ENCODE measurements at places on chromosomes 5 and 9. TPM values are rescaled to one million over a fixed set of nuclear protein-coding genes. Genes with fewer than 3 reads are reported as not detected.

DNA sequence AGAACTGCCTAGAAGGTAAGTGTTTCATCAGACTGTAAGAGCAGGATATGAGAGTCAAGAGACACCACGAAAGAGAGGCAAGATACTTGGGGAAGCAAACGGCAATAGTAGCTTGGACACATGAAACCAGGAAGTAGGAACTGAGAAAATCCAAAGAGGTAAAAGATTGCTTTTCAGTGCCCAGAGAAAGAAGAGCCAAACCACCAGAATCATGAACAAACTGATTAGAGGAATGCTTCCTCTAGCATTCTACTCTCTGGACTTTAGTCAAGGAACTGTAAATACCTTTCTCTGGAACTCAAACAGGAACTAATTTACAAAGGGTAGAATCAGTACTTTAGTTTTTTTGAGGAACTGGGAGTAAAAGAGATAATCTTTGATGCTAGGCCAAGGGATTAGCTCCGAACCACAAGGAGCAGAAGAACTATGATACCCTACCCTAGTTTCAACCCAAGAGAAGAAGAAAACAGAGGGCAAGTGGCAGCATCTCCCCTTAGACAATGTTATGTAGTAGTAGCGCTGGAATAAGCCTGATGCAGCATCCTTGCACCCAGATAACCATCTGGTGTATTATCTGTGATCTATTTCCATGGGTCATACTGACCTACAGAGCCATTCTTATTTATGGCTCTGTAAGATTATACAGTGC, 41.3 kb downstream of the EFCAB9 start:
- DNase-seq: no peak

GRCh38 chr9:97386733-97387503, 25.0 kb upstream of the TDRD7 start:
- peak; percentile 64 for DNase-seq

GRCh38 chr9:129765764-129766317, 13.0 kb upstream of the PTGES start:
- no peak for DNase-seq

DNA sequence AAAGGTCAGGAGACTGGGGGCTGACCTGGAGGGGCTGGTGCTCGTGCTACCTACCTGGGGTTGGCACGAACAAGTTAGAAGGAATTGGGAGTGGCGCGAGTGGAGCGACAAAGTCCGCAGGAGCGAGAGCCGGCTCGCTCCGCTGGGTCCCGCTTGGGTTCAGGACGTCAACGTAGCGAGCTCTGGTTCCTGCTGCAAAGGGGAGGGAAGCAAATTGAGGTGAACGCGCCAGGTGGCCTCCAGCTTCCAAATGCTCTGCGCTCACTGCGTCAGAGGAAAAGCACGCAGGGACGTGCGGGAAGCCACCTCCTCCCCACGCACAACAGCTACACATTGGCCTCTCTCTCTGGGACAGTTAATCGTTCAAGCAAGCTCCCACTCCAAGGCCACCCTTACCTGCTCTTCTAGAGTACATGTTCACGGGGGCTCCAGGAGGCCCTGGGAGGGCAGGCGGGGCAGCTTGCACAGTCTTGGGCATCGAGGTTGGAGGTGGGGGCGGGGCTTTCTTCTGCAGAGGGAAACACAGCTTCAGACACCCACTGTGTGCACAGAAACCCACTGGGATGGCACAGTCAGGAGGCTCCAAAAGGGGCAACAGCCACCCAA, 7.6 kb upstream of the INPP5E start:
- DNase-seq: no peak

- no peak for DNase-seq
These were observed 230.5 kb upstream of the IZUMO3 start for GRCh38 chr9:24776226-24776625.

- DNase-seq: peak; percentile 20
These were observed 28.0 kb downstream of the TEX10 start for GRCh38 chr9:100324594-100325200.

GRCh38 chr5:167020418-167020817, 1271.0 kb upstream of the WWC1 start:
- DNase-seq: no peak

DNA sequence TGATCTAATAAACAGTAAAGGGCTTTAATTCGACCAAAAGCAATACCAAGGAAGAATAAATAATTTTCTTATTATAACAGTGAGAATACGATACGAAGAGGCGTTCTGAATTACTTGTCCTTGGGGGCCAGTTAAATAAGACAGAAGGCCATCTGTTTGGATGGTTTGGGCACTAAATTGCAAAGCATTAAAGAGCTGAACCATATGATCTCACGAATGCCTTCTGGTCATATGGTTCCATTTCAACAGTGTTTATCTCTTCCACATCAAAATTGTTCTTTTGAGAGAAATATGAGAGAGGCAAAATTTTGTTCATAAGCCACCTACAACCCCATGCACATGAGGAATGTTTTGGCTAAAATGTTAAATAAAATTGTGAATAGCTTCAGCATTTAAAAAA, 605.4 kb downstream of the PTPRD start:
- DNase-seq: no peak

- DNase-seq: no peak
These were observed 11.4 kb downstream of the LRRC8A start for GRCh38 chr9:128893354-128893753.

GRCh38 chr5:142866563-142867275, 96.5 kb downstream of the ARHGAP26 start:
- peak; percentile 54 for DNase-seq

DNA sequence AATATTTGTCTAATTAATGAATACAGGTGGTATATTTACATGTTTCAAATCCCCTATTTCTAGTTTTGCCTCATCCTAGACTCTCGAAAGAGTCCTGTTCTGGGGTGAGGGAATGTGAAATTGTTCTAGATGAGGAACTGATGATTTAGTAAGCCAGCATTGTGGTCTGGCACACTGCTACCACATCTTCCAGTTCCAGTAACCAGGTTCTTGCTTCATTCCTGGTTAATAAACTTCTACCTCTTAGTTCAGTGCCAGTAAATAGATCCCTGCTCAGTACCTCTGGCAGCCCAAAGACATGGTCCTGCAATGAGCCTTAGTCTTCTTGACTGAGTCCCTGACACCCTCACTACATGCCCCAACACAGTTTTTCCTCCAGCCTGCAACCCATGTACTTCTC, 207.7 kb downstream of the SREK1 start:
- no peak for DNase-seq

DNA sequence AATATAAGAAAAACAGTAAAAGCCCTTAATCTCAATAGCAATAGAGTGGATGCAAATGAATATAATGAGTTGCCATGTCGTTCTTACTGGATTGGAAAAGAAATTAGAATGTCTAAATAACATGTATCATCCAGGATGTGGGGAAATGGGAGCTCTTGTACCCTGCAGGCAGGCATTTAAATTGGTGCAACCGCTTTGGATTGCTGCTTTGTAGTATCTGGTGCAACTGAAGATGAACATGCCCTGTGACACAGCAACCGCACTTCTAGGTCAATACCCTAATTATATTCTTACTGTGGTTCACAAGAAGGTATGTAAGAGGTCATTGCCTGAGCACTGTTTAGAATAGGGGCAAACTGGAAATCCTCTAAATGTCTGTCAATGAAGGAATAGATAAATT, 18.9 kb downstream of the MRPS30 start:
- DNase-seq: no peak

DNA sequence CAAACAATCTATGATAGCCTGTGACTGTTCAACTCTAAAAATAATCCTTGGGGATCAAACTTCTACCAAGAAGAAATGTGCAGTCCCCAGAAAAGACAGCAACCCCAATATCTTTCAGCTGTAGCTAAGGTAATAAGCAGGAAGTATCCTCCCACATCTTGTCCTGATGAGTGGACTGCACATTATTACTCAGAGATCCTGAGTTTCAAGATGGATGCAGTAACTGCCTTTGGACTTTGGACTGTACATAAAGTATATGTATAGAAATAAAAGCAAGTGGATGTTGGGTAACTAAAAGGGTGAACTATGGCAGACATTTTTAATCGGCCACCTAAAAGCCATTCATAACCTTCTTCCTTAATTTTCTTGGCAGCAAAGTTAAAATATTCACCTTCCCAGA, 45.1 kb downstream of the SMIM23 start:
- no peak for DNase-seq

The PCDHA9 gene
- total RNA-seq: 0.02 TPM

The AGXT2 gene
- not detected for total RNA-seq

The CNTFR gene
- total RNA-seq: 0.17 TPM

The PTGR1 gene
- total RNA-seq: 328 TPM

The CBY3 gene
- not detected for total RNA-seq

The FUBP3 gene
- total RNA-seq: 57.3 TPM

The ASPN gene
- total RNA-seq: not detected

The IFNA13 gene
- total RNA-seq: not detected

The OR2K2 gene
- not detected for total RNA-seq

The ZMAT2 gene
- total RNA-seq: 62.5 TPM

The INSYN2B gene
- total RNA-seq: 0.97 TPM

The GABBR2 gene
- 7.3 TPM for total RNA-seq

The RETREG1 gene
- 21.8 TPM for total RNA-seq
